ENCODE measurements at places on chromosomes 7 and 10.

- no peak for DNase-seq
Observed at GRCh38 chr10:5550621-5551530, 26.1 kb downstream of the CALML3 start.

DNA sequence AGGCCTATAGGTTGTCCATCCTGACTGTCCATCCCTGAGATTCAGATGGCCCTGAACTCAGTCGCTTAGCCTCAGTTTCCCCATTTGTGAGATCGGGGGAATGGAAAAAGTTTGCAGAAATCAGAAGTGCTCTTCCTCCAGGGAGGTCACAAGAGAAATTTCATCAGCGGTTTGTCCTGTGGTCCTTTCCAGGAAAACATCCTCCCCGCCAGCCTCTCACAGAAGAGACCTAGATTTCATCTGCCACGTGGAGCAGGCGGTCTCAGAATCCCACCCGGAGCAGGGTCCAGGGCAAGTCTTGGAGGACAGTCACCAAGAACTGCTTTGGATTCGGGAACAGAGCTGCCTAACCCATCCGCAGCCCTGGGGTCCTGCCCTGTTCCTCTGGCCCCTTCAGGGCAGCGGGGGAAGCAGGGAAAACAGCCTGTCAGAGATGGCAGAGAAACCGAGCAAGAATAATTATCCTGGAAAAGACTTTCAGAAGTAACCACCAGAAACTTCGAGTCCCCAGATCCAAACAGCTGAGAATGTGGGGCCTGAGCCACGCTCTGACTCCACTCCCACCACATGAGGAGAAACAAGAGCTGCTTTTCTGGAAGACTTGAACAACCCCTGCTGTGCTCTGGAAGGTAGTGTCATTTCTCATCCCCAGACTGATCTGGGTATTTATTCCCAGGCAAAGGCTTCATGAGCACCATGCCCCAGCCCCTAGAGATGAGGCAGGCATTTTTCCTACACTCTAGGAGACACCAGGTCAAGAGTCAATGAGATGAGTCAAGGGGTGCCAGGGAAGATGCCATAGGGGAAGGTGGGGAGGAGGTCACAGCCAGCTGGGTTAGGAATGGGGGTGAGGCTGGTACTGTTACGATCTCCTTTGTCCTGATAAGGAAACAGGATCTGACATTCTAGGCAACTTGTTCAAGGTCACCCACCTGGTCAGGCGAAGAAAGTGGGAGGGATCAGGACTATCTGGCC lies 1.1 kb upstream of the TNS3 start:
- no peak for DNase-seq

DNA sequence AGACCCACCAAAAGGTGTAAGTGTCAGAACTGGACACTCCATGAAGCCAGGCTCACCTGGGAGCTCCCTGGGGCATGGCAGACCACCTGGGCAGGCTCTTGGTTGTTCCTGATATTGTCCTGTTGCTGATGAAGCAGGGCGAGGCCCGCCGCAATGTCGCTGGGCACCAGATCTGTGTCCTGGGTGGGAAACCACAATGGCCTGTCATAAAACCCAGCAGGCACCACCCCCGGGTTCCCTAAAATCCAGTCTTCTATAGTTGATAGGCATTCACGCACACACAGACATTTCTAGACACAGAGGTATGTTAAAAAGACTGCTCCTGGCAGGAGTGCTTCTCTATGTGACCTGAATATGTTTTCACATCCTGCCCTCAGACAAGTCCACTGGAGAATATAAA lies 15.0 kb downstream of the DAGLB start:
- no peak for DNase-seq

DNA sequence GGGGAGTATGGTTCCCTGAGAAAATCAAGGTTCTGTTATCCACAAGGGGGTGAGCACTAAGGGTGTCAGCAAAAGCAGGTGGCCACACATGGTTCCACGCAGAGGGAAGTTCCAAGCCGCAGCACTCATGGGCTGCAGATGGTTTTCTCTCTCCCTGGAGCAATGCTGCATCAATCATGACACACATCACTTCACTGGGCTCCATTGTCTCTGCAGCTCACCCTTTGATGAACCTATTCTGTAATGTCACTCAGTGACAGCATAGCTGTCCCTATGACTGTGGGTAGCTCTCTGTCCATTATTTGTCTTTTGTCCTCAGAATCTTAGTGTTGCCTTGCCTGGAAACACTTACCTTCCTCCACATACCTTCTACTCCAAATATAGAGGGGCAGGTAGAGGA lies 34.8 kb downstream of the LRRC18 start:
- no peak for DNase-seq

DNA sequence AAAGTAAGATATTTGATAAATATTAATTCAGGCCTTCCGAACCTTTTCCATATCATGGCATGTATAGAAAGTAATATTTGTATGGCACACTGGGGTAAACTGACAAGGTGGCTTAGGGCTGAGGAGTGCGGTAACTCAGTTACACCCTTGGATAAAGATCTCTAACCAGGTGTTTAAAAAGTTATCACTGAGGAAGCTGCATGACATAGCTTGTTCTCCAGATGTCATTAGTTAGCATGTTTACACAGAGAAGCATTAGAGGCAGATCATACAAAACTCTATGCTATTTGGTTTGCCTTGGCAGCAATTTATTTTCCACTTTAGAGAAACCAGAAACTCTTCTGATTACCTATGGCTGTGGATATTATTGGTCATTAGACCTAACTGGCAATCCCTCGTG lies 118.2 kb downstream of the ST7 start:
- peak; percentile 85 for DNase-seq

DNA sequence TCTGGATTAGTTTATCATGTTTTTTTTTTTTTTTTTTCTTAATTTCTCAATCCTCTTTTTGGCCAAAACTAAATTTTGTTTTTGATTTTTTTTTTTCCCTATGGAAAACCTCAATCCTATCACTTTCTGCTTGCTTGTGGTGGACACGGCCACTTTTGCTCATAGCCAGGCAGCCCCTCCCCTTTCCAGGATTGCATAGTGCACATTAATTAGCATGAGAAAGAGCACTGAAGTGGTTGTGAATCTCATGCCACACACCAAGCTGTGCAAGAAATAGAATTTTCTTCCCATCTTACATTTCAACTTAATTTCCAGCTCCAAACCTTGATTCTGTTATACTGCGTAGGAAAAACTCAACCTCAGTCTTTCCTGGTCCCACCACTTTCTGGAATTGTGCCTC lies 34.6 kb downstream of the MGAM2 start:
- DNase-seq: no peak

GRCh38 chr7:122010116-122010515 lies 133.9 kb downstream of the AASS start:
- DNase-seq: no peak

DNA sequence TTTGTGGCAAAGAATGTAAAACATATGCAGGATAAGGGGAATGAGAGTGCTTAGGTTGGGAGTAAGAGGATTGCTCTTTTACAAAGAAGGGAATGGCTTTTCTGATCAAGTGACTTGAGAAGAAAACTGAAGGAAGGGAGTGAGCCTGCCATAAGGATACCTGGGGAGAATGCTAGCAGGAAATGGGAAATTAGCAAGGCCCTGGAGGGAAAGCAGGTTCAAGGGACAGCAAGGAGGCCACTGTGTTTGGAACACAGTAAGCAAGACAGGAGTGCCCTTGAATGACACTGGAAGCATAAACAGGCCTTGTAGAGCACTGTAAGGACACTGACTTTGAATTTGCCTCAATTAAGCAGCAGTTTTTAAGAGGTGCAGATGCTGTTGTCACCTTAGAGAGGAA lies 1069.9 kb downstream of the DNAJB9 start:
- no peak for DNase-seq

DNA sequence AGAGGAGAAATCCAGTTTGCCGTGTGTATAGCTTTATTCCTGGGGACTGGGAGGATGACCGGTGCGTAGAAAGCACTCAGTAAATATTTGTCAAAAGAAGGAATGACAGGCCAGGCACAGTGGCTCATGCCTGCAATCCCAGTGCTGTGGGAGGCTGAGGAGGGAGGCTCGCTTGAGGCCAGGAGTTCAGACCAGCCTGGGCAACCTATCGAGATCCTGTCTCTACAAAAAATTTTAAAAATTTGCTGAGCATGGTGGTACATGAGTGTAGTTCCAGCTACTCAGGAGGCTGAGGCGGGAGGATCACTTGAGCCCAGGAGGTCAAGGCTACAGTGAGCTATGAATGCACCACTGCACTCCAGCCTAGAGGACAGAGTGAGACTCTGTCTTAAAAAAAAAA lies 15.8 kb downstream of the EPHB4 start:
- DNase-seq: no peak

GRCh38 chr10:69772933-69773704 lies 28.6 kb upstream of the COL13A1 start:
- no peak for DNase-seq

GRCh38 chr10:49131507-49132361 lies 2.1 kb downstream of the FAM170B start:
- DNase-seq: no peak

DNA sequence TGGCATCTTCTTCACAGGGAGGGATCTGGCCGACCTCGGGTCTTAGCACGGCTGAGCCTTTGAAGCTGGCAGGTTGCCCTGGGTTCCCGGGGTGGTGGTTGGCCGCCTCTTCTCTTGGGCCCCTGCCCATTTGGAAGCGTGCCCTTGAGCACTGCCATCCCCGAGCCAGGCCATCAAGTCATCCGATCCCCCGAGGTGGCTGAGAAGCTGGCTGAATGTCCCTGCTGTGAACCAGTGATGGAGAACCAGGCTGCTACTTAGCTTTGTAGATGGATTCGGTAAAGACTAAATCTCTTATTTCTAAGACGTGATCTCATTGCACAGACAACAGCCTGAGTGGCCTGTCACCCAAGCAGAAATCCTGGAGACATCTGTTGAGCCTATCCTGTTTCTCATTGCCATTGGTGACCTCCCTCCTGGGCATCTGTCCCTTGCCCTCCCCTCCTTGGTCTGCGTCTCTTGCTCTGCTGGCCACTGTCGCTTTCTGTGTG lies 74.3 kb downstream of the GRK5 start:
- peak; percentile 88 for DNase-seq

DNA sequence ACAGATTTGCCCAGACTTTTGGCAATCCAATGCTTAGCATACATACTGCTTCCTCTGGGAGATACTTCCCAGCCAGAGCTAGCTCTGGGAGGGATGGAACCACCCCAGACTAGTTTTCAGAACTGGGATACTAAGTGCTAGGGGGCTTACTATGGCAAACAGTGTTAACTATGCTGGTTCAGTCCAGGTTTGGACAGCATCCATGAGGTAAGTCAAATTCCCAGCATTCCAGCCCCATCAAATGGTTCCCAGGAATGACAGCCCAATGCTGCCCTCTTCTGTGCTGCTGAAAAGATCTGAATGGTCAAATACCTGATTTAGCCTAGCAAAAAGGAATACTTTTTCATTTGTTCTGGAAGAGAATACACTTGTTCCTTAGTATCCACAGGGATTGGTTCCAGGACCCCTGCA lies 141.7 kb upstream of the CCDC6 start:
- DNase-seq: no peak

DNA sequence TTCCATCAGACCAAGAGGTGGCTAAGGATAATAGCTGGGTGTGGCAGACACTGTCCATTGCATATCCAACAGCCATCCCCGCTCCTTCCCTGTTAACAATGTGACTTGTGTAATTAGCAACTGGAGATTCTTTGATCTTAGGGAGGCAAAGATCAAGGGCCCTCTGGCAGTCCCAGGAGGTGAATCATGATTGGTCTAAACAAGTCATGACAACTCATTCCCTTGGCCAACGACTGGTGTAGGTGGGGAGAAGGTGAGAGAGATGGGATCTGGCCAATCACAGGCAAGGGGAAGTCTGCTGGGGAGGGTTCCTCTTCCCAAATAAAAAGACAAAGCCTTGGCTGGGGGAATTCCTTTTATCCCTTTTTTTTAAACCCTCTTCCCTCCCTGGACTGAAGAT lies 46.2 kb upstream of the COMTD1 start:
- DNase-seq: no peak

DNA sequence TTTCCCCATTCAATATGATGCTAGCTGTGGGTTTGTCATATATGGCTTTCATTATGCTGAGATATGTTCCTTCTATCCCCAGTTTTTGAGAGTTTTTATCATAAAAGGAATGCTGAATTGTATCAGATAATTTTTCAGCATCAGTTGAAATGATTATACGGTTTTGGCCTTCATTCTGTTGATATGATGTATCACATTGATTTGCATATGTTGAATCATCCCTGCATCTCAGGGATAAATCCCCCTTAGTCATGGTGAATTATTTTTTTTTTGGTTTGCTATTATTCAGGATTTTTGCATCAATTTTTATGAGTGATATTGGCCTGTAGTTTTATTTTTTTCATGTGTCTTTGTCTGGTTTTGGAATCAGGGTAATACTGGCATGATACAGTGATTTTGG lies 1152.3 kb upstream of the C7orf33 start:
- no peak for DNase-seq

DNA sequence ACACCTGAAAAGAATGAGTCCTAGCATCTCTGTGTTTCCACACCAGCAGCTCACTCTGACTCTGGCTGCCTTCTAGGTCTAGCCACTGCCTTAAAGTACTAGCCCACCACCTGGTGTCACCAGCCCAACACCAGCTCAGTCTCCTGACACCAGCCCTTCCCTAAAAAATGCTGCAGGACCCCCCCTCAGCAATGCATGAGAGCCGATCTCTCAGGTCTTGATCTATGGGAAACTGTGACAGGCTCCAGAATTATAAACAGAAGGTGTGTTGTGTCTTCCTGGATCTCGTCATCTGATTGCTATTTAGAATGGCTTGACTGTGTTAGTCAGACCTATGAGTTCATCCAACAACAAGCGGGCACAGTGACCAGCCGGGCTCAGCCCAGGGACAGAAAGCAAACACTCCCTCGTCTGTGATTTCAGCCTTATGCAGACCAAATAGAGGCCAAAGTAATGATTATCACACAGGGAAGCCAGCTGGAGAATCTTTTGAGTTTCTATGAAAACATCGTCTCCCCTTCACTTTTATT lies 66.6 kb downstream of the CUBN start:
- DNase-seq: no peak

- DNase-seq: no peak
Observed at GRCh38 chr10:21514818-21515351, 10.6 kb downstream of the SKIDA1 start.

GRCh38 chr10:129390726-129391125 lies 76.3 kb upstream of the MGMT start:
- no peak for DNase-seq

DNA sequence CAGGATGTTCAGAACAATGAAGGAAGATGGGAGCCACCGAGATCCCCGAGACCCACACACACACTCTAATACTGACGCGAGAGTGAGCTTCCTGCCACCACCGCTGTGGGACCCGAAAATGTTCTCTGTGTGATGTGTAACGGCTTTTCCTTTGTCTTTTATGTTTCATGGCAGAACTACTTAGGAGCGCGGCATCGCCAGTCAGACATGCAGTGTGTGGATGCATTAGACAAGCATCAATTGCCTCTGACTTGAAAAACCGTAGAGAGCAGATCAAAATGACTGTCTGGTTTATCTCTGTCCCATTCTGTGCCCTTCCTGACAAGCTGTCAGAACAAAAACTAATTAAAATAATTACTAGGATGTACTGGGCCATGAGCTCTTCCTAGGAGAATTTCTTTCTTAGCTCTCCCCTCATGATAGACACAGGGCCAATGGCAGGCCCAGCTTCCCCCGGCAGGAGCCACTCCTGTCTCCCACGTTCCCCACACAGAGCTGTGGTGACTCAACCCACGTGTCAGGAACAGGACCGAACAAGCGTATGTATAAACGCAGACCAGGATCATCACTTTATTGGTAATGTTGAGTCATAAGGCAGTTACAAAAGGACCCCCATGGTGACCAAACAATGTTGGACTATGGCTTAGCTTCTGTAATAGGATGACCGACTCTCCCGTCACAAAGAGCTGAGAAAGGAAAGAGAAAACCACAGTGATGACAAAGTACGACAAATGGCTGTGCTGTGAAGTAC lies 705.0 kb downstream of the PARD3 start:
- DNase-seq: no peak

- DNase-seq: peak; percentile 20
Observed at GRCh38 chr7:28626624-28627262, 214.4 kb downstream of the CREB5 start.
